ENCODE measurements at places on chromosomes 1 and 21.

DNA sequence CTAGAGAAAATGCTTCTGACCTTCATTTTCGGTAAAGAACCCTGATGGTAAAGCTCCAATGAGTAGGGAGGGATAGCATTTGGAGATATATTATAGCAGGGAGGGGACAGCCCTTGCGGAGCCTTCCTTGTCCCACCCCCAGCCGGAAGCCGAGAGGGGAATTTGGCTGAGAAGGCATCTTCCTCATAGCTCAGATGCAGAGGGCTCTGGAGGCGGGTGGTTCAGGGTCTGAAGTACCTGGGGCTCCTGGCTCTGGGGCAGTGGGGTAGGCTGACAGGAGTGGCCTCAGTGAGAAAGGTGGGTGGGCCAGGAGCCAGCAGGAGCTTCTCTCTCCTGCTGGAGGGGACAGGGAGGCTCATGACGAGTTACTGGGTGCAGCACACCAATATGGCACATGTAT, 88.0 kb upstream of the IFFO2 start:
- no peak for DNase-seq

- DNase-seq: no peak
These were observed 184.3 kb upstream of the CACYBP start for GRCh38 chr1:174815474-174815908.

DNA sequence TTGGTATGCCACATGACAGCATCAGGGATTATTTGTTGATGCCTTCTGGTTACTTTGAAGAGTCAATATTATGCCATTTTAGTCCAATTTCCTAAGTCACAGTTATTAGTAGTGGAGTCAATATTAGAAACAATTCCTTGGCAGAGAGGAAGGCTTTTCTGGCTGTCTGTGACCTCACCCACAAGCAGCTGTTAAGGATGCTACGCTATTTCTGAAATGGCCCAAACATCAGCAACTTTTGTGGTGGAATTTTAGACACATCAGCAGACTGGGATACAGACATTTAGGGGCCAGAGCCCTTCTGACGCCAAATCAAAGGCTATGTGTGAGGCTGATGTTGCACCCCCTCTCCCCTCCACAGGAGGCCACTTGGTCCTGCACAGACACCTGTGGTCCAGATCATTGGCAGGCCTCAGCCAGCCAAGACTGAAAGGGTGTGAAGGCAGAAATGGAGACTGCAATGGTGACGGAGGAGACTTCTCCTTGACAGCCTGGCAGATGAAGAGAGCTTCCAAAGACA, 9.2 kb upstream of the RXRG start:
- no peak for DNase-seq

GRCh38 chr1:207750631-207751305, 1.1 kb upstream of the CD46 start:
- DNase-seq: no peak

DNA sequence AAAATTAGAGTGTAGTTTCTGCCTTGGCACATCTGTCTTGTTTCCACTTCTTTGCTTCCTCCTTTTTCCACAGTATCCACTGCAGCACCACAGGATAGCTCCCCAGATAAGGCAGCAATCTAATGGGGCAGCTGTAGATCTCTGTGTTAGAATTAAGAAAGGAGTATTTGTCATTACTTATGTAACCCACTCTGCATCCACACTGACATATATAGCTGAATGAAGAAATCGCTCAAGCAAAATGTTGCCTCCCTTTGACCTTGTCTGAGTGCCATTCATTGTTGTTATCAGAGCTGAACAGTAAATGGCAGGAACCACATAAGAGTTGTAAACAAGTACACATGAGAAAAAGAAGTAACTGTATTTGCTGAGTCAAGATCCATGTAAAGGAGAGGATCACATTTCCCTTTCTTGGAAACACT, 45.9 kb upstream of the DPH5 start:
- no peak for DNase-seq

DNA sequence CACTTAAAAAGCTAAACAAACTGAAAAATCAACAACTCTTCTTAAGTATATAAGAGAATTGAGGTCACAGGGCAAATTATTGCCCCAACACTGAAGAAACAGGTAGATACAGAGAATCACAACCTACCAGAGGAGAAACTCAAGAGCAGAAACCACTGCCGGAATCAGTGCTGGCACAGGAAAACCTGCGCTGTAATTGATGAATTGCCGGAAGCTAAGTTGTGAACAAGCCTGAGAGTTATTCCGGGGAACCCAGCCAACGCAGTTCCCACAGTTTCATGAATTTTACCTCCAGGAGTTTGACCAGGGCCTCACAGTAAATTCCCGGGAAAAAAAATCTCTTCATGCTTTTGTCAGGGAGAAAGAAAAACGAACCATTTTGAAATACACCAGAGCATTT, 657.1 kb upstream of the BRINP3 start:
- DNase-seq: no peak

DNA sequence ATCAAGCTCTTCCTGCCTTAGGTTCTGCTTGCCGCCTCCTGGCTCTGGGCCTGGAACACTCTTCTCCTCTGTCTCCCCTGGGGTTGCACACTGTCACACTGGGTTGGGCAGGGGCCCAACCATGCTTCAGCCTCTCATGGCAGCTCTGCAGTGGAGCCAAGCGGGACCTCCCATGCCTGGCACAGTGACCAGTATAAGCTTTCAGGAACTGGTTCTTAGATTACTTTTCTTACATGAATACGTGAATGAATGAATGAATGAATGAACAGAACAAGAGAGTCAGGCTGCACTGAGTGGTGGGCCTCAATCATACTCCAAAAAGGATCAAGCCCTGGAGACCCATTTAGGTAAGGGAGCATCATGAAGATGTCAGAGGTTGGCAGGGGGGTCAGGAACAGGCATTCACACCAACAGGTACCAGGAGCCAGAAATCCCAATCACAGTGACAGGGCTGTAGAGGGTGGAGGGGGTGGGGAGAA, 30.8 kb upstream of the TMEM125 start:
- no peak for DNase-seq

- DNase-seq: no peak
These were observed 3.2 kb downstream of the LYPLA2 start for GRCh38 chr1:23793861-23794731.

DNA sequence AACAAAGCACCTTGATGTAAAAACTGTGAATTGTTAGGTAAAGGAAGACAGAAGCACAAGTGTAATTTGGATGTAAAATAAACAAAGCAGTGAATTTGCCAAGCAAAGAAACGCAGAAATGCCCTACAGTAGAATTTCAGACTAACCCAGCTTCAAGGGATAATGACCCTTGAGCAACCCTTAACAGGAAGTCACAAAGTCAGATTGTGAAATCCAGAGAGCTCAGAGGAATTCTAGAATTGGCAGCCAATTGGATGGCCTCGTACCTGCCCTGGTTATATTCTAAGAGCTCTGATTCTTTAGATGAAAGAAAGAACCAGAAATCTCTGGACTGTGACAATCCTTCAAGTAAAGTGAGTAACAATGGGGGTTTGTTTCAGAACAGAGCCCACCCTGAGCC, 152.7 kb upstream of the CHRM3 start:
- no peak for DNase-seq

DNA sequence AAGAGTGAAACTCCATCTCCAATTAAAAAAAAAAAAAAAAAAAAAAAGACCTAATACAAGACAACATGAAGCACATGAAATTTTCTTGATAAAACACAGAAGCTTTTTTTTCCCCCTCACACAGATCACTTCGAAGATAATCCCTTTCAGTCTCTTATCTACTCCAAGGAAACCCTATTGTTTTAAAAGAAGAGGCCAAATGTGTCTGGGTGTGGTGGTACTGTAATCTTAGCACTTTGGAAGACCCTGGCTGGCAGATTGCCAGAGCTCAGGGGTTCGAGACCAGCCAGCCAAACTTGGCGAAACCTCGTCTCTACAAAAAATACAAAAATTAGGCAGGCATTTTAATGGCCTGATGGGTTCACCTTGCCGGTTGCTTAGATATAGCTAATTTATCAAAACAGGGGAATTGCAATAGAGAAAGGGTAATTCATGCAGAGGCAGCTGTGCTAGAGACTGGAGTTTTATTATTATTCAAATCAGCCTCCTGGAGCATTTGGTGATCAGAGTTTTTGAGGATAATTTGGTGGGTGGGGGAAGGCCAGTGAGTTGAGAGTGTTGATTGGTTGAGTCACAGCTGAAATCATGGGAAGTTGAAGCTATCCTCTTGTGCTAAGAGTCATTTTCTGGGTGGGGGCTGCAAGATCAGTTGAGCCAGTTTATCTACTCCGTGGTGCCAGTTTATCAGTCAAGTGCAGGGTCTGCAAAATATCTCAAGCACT, 62.5 kb downstream of the SLC16A1 start:
- no peak for DNase-seq

- DNase-seq: no peak
These were observed 23.0 kb upstream of the KCNJ6 start for GRCh38 chr21:37939251-37939650.

- no peak for DNase-seq
These were observed 32.0 kb downstream of the AGO3 start for GRCh38 chr1:35962952-35963351.

DNA sequence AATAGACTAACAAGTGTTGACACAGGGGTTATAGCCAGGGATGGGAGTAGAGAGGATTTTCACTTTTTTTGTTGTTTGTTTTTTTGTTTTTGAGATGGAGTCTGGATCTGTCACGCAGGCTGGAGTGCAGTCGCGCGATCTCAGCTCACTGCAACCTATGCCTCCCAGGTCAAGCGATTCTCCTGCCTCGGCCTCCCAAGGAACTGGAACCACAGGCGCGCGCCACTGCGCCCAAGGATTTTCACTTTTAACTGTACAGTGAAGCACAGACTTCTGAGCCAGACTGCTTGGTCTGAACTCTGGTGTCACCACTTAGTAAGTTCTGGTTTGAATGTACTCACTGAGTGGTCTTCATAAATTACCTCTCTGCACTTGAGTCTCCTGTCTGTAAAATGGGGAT, 40.2 kb upstream of the WASF2 start:
- DNase-seq: no peak

GRCh38 chr1:20432341-20432740, 53.7 kb downstream of the CAMK2N1 start:
- no peak for DNase-seq
